CD4-positive, alpha-beta T cell treated with Interleukin-6 at 100 ng/mL for 8 hours (primary cell): ENCODE measurements at places on chromosomes 6 and 20.

- DNase-seq = no peak
Observed at GRCh38 chr6:113634352-113635163, 222.6 kb upstream of the MARCKS start.

DNA sequence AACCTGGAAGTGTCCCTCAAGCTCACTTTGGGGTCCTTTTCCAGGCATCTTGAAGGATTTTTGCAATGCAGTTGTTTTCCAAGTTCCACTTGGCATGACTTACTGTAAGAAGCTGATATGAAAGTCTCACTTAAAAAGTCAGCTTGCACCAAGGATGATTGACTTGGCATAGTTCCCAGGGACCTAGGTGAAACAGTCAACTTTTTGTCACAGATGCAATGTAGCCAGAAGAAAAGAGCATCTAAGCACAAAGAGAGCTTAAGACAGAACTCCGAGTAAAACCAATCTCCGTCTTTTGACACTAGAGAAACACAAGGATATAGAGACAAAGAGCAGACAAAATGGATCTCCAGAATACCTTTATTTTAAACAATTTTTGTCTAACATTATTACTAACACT lies 2.6 kb upstream of the ZSCAN12 start:
- no peak for DNase-seq

- DNase-seq = no peak
Observed at GRCh38 chr6:142355520-142356174, 53.8 kb downstream of the ADGRG6 start.

- DNase-seq = no peak
Observed at GRCh38 chr6:68673255-68673654, 38.2 kb downstream of the ADGRB3 start.

- peak; percentile 75 for DNase-seq
Observed at GRCh38 chr6:30722280-30723112, 2.3 kb downstream of the TUBB start.

- no peak for DNase-seq
Observed at GRCh38 chr6:46098678-46099077, 31.1 kb upstream of the ENPP4 start.

DNA sequence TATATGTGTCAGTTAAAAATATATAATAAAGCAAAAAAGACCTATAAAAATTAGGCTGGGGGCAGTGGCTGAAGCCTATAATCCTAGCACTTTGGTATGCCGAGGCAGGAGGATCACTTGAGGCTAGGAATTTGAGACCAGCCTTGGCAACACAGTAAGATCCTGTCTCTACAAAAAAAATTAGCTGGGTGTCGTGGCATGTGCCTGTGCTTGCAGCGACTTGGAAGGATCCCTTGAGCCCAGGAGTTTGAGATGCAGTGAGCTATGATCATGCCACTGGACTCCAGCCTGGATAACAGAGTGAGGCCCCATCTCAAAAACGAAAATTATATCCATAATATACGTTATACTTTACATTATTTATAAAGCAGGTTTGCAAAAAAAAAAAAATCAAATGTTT lies 20.7 kb downstream of the TRDN start:
- DNase-seq = no peak

DNA sequence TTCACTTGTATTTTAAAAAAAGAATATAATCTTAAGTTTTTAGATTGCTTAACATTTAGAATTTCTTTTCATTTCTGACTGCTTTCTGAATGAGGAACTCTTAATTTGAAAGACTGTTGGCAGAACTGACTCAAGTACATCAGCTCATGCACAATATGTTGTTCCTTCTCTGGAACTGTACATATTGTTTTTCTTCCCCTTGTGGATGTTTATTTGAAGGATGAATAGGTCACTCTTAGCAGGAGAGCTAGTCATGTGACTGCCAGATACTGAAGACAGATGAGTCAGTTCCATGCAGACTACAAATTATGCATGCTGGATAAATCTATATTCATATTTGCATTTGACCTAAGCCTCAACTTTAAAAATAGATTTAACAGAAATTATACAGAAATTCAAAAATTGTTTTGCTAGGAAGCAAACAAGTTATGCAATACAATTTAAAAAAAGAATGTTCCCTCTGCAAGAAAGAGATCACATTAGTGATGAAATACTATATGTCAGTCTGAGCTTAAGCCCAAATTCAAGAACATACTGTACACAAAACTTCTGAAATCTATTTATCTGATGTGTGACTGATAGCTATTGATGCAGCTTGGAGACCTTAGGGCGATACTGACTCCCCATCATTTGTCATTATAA lies 1274.9 kb upstream of the GJE1 start:
- DNase-seq = no peak

DNA sequence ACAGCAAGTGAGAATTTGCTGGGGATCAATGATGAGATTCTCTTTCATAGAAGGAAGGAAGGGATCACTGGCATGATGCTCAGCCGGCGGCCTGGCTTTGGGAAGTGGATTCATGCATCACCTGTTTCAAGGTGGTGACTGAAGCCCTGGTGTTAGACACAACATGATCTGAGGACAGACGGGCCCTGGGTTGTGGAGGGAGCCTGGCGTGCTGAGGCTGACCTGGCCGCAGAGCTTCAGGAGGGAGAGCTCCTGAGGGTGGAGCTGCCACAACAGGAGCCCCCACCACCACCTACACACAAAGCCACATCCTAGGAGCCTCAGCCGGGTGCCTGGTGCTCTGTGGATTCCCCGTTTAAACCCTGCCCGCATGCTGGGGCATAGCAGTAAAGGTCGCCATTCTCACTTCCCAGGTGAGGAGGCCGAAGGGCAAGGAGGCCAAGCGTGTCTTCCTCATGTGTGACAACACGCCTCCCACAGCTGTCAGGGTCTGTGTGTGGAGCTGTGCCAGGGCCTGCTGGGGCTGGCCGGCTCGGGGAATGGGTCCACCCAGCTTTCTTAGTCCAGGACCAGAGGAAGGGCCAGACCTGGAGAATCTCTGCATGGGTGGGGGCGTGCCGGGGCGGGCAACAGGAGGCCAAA lies 107.0 kb downstream of the ERMARD start:
- no peak for DNase-seq

DNA sequence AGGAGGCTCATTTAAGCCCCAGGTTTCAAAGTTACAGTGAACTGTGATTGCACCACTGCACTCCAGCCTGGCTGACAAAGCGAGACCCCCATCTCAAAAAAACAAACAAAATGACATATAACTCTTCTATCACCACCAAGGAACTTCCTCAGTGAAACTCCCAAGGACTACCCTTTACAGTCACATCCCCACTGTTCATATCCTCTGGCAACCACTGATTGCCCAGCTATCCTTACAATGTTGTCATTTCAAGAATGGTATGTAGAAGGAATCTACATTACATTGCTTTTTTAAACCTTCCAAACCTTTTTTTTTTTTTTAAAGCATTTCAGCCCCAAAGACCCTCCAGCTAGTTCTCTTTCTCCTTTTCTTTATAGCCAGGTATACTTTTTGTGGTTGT lies 123.1 kb upstream of the CARMIL1 start:
- no peak for DNase-seq

- DNase-seq = no peak
Observed at GRCh38 chr6:73710470-73710869, 14.5 kb downstream of the CD109 start.

GRCh38 chr20:1440024-1440423 lies 26.6 kb downstream of the NSFL1C start:
- no peak for DNase-seq
